ENCODE measurements at places on chromosomes 6 and 20.

- no peak for DNase-seq
Observed at GRCh38 chr6:38080360-38080759, 260.8 kb downstream of the ZFAND3 start.

- DNase-seq = no peak
Observed at GRCh38 chr6:36766399-36766945, 68.8 kb downstream of the RAB44 start.

- DNase-seq = no peak
Observed at GRCh38 chr20:23080521-23080920, 5.6 kb downstream of the CD93 start.

GRCh38 chr6:169654598-169655391, 47.0 kb downstream of the WDR27 start:
- peak; percentile 41 for DNase-seq

GRCh38 chr6:87103977-87104601, 9.2 kb upstream of the CGA start:
- DNase-seq = no peak

DNA sequence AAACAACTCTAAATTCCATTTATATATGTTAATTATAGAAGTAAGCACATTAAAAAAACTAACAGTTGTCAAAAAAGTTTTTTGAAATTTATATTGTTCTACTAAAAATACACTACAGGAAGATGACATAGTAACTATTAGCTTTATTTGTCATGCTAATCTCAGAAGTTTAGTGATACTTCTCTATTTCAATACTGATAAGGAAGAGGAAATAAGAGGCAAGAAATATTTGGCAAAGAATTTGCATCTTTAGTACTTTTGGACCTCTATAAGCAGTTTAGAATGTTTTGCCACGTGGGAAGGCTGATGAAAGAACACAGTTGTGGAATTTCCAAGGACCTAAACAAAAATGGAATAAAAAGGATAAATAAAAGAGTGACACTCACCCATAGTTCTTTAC, 12.6 kb downstream of the IFNGR1 start:
- no peak for DNase-seq

- DNase-seq = no peak
Observed at GRCh38 chr6:148989585-148989984, 242.8 kb downstream of the UST start.

- DNase-seq = no peak
Observed at GRCh38 chr6:126143761-126144251, 157.5 kb downstream of the TRMT11 start.

- no peak for DNase-seq
Observed at GRCh38 chr6:23308166-23308565, 738.8 kb downstream of the HDGFL1 start.

DNA sequence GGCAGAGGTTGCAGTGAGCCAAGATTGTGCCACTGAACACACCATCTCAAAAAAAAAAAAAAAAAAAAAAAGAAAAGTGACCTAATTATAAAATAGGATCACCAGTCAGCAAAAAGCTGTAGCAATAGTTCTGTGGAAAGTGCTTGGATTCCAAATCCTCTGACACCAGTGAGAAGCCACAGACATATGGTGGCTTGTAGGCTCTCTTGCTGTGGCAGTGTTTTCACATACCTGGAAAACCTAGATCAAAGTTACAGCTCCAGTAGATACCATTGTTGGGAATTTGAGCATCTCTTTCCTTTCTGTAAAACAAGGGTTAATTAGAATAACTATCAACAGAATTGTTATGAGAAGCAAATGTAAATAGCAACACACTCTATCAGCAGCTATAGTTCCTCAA, 4.1 kb downstream of the CCDC170 start:
- DNase-seq = no peak

DNA sequence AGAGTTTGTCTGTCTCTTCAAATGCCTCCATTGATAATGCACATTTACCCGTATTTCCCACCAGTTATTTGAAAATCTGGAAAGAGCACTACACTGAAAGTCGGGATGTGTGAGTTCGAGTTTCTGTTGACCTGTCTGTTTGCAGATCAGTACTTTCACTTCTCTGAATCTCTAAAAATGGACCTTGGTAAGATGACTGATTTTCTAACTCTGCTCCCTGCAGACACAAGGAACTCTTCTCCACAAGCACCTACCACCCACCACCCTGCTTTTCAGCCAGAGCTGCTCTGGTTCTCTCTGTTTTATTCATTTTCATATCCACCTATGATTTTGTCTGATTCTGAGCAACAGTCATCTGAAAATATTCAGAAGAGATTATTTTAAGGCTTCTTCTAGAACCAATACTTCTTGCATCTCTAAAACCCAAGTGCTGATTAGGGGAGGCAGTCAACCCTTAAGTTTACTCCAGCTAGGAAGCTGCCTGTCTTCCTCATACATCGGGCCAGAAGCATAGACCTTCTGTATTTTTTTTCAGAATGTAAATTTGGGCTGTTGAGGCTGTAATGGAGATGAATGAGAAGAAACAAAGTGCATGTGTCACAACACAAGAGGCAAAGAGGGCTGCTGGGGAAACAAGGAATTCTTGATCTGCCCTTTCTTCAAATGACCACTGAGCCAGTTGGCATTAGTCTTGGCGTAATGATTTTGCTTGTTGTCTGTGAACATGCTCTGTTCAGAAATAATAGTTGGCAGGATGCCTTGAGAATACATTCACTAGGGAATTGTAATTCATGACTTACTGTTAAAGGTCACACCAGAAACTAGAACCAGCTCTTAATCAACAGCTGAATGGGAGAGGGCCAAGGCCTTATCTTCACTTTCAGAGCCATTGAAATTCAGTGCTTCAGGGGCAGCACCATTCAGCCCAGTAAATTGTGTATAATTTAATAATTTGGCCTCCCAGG, 85.4 kb upstream of the MYLIP start:
- DNase-seq = no peak

DNA sequence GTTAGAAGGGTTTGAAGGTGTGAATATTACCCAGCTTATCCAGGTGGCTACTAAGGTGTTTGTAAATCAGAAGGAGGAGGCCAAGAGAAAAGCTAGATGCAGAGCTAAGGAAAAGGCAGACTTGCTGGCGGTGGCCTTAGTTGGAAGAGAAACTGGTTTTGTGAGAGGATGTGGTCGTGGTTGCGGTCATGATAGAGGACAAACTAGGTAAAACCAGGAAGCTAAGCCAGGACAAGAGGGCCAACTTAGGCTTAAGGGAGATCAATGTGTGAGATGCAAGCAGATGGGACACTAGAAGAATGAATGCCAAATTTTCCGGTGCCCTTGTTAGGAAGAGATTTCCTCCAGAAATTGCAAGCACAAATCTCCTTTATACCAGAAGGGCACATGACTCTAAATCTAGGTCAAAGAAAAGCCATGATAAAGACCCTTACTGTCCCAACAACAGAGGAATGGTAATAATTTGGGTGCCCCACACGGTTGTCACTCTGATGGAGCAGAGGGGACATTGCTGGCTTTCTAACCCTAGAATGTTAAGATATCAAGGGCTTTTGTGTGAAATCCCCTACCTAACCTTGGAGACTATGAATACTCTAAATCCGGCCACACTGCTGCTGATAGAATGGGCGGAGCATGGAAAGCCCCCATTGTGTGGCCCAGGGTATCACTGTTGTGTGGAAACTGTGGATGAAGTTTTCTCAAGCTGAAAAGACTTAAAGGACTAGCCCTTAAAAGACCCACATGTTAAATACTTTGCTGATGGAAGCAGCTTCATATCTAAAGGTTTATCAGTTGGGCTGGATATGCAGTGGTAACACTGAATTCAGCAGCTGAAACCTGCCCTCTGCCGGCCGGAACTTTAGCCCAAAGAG, 7.8 kb downstream of the IL22RA2 start:
- DNase-seq = no peak

- no peak for DNase-seq
Observed at GRCh38 chr6:3001773-3002293, 2.1 kb downstream of the NQO2 start.

GRCh38 chr6:14077193-14077867, 40.2 kb upstream of the CD83 start:
- DNase-seq = no peak

- no peak for DNase-seq
Observed at GRCh38 chr6:105346052-105346451, 56.8 kb downstream of the PREP start.

DNA sequence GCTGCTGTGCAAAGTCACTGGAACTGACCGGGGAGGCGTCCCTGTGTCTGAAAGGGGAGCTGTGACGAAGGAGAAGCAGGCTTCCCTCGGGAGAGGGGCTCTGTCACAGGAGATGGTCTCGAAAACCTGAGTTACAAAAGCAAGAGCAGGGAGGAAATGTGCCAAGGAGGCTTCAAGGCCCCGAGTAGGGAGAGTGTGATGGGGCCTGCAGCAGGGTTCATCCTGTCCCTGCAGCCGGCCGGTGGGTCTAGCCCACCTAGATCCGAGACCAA, 16.7 kb downstream of the DYNLT1 start:
- no peak for DNase-seq

DNA sequence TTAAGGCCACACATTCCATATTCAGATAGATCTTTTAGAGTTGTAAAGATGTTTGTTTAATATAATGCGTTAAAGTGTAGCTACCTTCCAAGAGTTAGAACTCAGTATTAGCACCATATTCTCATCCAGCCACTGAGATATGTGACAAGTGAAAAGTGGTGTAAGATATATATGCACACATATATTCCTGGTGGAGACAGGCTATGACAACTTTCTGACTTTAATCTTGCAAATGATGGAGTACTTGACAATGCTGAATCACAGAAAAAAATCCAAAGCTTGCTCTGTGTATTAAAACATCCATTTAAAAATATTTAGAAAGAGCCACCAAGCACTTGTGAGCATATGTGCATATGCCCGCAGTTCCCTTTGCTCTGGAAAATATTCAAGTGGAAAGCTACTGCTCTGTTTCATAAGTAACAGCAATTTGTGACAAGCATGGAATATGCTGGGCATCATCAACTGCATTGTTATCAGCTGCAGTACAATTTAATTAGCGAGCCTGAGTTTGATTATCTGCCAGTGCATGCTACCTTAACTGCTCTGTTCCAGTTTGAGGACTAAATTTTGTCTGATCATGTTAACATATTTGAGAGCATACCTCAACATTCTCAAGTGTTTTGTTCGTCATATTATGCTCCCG, 64.8 kb downstream of the VIP start:
- DNase-seq = no peak

GRCh38 chr6:140671926-140672325, 1297.5 kb upstream of the CITED2 start:
- no peak for DNase-seq

- no peak for DNase-seq
Observed at GRCh38 chr20:51026269-51026668, 3.4 kb upstream of the KCNG1 start.

- DNase-seq = no peak
Observed at GRCh38 chr6:12261502-12261901, 28.7 kb upstream of the EDN1 start.

- no peak for DNase-seq
Observed at GRCh38 chr6:131998255-131998982, 47.2 kb upstream of the CCN2 start.

DNA sequence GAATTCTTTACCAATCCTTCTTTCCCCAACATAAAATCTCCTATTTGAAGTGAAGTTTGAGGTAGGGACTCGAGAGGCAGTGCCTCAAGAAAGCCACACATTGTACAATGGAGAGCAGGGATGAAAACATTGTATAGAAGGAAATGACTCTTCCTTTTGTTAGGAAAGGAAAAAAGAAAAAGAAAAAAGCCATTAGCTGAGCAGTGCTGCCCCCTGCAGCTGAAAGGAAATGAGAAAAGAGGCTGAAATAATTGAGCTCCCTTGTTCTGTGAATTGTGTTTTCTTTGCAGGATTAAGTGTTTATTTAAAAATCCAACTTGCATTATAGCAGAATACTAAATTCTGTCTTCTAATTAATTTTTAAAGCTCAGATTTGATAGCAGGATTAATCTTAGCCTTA, 162.9 kb upstream of the SASH1 start:
- DNase-seq = no peak

- DNase-seq = no peak
Observed at GRCh38 chr20:22004946-22005345, 299.5 kb downstream of the PAX1 start.

GRCh38 chr6:24125980-24126379, at the start of gene NRSN1:
NRSN1 (plus strand) TSS chr6:24126215; CDS start chr6:24134328, 8,113 bp downstream.
- DNase-seq = no peak

- DNase-seq = no peak
Observed at GRCh38 chr6:120994573-120994967, 339.7 kb downstream of the TBC1D32 start.

- no peak for DNase-seq
Observed at GRCh38 chr6:33888664-33889200, 84.9 kb upstream of the MLN start.

DNA sequence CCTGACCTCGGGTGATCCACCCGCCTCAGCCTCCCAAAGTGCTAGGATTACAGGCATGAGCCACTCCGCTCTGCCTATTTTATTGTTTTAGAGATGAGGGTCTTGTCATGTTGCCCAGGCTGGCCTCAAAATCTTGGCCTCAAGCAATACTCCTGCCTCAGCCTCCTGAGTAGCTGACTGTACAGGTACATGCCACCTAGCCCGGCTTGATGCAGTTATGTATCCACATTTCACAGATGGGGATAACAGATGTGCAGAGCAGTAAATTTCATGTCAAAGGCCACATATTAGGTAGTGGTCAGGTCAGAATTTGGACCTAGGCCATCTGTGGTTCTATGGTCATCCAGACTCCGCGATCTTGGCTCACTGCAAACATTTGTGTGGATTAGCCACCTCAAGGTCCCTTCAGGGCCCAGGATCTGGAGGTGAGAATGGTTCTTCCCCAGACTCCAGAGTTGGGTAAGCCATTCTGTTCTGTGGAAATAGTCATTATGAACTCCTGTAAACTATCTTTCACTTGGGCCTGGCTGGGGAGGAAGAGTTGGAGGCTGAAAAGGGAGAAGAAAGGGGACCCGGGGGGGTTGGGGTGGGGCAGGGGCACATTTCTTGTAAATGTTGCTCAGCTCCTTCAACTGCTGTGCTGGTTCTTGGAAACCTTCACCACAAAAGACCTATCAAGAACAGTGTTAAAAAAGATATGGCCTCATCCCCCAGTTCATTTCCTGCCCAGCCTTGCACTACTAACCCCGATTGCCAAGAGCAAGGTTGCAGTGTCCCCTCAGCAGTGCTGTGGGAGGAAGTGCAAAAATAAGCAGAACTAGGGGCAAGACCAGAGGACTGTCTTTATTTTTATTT, 13.0 kb downstream of the PIM1 start:
- DNase-seq = peak; percentile 26

DNA sequence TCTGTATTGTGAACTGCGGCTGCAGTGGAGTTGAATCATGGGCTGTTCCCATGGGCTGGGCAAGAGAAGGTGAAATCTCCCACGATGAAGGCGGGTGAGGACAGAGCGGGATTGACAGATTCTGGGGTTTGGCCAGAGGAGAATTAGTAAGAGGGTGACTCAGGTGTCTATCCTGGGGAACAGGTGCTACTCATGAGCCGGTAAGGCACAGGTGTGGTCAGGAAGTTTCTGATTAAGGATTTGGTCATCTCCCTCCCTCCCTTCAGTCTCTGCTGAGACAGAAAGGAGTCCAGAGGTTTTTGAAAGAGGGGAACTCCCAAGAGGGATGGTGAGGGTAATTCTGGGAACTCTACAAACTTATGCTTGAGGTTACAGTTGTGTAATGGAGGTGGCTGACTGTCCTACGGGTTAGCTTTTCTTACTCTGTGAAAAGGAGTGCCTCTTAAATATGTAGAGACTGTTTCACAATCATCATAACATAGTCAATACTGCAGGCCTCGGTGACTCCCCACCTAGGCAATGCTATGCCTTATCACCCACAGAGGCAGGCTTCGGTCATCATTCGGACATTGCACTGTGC, 31.5 kb downstream of the SERPINB1 start:
- no peak for DNase-seq
